Fibroblast of mammary gland (primary cell): ENCODE measurements at places on chromosomes 12 and 14.
A peak's percentile ranks its signal among the peaks of the same experiment; 100 is the strongest.

- DNase-seq = no peak
Observed at GRCh38 chr14:50615552-50615951, 52.6 kb downstream of the SAV1 start.

GRCh38 chr14:54650331-54650958 is 83.5 kb downstream of the SAMD4A start:
- DNase-seq = peak; percentile 83

GRCh38 chr14:71625891-71626701 is 306.1 kb upstream of the RGS6 start:
- no peak for DNase-seq

GRCh38 chr12:84043355-84043754 is 869.2 kb downstream of the SLC6A15 start:
- no peak for DNase-seq

DNA sequence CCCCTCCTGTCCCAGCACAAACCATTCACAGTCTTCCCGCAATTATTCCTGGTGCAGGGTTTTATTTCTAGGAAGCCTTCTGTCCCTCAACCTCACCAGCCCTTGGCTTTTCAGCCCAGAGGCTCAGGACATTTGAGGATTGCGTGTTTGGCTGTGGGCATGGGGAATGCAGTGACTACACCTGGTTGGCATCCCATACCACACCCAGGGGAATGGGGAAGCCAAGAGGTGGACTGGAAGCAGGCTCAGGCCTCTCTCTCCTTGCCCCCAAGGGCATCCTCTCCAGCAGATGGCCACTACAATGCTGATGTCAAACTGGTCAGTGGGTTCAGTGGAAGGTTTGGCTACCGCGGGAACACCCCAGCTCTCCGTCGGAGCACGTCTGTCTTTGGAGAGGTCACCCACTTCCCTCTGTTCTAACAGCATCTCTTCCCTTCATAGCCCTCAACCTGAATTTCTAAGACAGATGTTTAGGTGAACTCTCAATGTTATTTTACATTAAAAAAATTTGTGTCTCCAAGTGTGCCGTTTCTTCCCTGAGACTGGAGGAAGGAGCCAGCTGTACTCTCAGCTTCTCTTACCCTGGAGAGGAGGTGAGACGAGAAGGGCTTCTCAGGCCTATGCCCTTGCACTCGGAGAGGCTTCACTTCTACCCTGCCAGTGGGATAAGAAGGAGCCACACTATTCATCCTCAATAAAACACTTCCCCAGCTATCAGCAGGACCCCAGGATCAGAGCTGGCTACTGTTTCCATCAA is 35.5 kb downstream of the DCAF4 start:
- peak; percentile 20 for DNase-seq

GRCh38 chr12:93674386-93674785 is 2.8 kb upstream of the CRADD start:
- no peak for DNase-seq

DNA sequence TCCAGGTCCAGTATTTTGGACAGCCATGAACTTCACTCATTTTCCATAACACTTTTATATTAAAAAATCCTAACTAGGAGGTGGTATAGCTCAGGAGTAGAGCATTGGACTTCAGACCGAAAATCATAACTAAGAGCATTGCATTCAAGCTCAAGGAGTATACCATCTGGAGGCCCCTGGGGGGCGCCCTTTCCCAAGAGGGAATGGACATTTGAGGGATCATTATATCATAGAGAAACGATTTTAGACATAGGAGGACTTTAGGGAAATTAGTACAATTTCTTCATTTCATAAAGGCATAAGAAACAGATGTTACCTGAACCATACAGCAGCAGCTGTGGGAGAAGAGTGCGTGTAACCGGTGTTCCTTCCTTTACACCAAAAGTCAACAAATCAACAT is 5.2 kb upstream of the ATG14 start:
- DNase-seq = peak; percentile 33

GRCh38 chr12:108374596-108375320 is 35.6 kb upstream of the CMKLR1 start:
- no peak for DNase-seq

DNA sequence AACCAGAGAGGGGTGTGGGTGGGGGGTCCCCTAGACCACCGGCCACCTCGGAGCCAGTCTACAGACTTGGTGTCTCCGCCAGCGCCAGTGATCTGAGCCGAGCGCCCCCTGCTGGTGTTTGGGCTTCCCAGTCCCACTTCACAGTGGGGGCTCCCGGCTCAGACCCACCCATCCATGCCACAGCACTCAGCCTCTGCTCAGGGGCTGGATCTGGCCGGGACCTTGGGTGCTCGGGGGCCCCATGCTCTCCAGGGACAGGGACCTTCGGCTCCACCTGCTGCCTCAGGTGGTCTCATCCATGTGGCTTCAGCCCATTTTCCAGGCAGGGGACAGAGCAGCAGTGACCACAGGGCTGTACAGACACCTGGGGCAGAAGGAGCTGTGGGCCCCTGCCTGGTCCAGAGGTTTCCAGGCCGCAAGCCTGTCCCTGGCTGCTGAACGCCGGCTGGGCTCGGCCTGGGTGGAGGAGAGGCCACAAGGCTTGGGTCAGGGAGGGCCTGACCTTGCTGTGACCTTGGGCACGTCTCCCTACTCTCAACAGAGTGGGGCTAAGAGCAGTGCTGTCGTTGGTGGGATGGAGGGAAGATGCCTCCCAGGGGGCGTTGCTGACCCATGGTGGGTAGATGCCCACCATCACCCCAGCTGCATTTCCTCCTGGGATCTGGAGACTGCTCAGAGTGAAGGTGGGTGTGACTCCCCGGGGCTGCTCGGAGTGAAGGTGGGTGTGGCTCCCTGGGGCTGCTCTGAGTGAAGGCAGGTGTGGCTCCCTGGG is 86.3 kb downstream of the KIF26A start:
- DNase-seq = no peak

DNA sequence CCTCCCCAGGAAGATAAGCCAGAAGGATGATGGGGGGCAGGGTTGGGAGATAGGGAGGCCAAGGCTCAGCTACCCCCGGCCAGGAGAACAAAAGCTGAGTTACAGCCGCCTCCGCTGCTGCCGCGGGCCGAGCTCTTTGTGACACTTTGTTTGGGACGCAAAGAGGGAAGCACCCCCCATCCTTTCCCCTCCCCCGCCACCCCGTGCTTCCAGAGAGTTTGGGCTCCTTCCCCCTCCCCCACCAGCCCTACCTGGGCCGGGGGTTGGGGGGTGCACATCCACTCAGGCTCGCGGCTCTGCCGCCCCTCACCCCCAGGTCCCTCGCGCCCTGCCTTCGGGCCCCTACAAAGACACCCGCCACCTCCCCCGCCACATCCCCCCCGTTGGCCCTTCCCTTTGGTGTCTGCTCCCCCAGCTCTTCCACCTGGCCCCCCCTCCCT is 799 bp downstream of the ZNF219 start:
- DNase-seq = no peak

DNA sequence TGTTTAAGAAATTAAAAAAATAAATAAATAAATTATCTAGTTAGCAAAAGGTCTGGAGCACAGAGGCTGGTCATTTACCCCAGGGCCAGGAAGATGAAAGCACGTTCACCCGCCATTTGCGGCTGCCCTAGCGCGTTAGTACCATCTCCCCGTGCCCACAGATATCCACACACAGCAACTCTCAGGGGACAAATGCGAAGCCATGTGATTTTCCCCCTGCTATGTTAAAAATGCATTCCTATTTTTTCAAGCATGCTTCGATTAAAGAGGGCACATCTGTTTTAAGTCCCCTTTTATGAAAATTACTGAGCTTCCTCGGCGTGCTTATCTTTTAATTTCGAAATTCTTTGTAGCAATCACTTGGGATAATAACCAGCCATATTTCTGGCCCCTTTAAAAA is 56.9 kb upstream of the PIWIL1 start:
- DNase-seq = no peak

DNA sequence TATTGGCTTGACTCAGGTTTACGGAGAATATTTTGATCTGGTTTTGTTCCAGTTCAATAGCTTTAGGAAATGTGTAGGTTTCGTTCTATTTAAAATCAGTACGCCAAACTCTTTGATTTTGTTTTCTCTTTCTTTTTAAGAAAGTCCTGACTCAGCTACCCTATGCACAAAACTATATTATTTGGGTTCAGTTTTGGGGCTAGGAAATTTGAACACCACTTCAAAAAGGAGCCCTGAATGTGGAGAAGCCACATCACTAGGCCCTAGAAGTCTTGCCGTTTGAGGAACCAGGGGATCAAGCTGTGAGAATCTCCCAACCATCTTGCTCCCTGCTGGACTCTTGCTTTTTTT is 168.2 kb upstream of the BCL2L14 start:
- DNase-seq = no peak

DNA sequence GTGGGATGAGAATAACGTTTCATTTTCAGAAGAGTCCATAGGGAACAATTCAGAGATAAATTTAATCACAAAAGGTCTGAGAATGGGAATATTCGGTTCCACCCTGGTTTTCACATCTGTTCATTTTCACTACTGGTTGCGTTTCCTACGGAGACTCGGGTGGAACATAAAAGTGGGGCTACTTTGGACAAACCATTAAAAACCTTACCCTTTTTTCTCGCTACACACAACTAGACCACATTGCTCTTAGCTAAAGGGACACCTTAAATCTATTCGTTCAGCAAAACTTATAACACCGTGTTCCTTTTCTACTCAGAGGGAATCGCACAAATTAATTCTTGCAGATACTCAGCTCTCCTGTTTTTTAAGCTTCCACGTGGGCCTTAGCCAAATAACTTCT is 1.0 kb upstream of the SUDS3 start:
- no peak for DNase-seq

- DNase-seq = peak; percentile 78
Observed at GRCh38 chr14:68911594-68912227, 67.4 kb downstream of the ACTN1 start.

DNA sequence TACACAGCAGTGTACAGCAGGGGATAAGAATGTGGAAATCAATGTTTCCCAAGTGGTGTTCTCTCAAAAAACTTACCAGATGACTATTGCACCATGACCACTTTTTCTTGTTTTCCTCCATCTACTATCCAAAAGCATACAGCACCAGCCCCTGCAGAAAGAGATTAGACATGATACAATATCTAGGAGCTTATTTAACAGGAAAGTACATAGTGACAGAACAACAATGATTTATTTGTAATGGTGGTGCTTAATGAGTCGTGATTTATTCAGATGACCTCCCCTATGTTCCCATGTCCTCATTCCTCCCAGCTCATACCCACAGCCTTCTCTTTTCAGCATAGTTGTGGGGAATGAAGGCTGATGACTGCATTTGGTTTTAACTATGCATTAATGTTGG is 413.6 kb downstream of the BTG1 start:
- peak; percentile 90 for DNase-seq

DNA sequence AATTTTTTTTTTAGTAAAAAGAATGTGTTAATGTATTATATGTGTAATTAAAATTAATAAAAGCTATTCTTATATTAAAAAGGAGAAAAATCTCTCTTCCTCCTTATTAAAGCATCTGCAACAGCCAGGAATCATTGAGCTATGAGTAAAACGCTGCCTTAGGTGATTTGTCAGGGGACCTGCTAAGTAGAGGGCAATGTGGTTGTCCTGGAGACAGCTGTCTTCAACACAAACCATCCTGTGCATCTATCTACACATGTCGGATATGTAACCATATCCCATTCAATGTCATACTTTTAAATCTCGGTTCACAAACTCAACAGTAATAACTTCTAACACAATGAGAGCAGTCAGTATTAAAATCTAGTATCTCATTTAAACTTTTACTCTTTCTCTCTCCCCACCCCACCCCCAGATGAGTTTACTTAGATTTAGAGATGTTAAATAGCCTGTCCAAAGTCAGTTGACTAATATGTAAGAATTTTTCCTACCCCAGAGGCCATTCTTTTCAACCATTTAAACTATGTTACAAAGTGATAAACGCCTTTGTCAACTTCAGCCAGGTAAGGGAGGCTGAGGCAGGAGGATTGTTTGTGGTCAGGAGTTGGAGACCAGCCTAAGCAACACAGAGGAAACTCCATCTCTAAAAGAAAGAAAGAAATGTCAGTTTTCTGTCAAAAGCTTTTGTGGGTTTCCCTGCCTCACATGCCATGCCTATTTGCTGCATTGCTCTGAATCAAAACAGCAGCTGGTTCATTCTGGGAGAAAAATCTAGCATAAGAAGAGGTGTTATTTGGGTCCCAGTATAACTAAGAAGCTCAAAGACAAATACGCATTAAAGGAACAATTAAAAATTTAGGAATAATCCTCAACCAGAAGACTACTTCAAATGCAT is 413.7 kb upstream of the CCDC196 start:
- no peak for DNase-seq

DNA sequence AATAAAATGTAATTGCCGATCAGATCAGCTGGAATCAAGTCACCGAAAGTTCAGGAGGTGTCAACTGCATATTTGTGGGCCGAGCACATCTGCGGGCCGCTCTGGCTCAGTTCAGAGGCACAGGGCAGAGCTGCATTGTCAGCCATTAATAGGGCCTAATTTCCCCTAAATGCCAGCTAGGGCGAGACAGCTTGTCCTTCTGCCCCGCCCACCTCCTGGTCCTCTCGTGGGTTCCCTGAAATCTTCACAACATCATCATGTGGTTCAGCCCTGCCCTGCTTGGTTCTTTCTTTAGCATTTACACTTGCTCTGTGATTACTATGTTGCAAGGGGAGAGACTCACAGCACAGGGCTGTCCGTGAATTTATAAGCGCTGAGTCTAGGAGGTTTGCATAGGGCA is 148.9 kb downstream of the CHST11 start:
- peak; percentile 74 for DNase-seq

DNA sequence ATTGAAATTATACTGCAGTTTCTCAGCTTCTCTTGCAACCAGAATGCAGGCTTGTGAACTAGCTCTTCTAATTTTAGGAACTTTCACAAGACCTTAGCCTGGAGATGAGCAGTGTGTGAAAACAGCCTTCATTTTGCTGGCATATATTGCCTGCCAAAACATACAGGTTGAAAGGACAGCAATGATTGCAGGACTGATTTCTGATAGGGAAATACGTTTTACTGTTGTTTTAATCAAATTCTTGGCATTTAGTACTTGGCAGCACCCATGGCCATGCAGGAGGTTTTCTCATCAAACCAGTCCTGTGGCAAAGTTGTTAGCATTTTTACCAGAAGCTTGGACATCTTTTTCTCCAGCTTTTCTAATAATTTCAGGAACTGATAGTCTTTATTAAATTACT is 91.9 kb upstream of the MUCL1 start:
- no peak for DNase-seq

GRCh38 chr14:101217616-101218371 is 314.3 kb upstream of the RTL1 start:
- no peak for DNase-seq

- no peak for DNase-seq
Observed at GRCh38 chr14:96956464-96957239, 159.5 kb downstream of the VRK1 start.
